ENCODE measurements at places on chromosomes 4 and X.

- DNase-seq = no peak
Measured at GRCh38 chrX:86295293-86295692, 147.0 kb downstream of the DACH2 start.

DNA sequence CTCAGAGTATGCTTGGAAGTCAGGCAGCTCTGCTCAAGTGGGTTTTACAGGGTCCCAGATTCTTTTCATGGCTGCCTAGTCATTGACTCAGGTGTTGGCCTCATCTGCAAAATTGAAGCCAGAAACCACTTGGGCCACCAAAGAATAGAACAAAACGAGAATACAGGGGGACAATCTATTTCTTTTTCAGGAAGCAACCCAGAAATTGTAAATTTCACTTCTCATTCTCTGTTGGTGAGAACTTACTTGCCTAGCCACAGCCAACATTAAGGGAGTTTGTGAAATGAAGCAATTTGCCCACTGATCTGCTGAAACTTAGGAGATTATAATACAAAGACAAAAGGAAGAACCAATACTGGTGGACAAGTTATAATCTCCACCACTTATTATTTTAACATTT is 8.6 kb upstream of the TKTL2 start:
- DNase-seq = no peak

GRCh38 chr4:184953421-184953945 is 64.8 kb upstream of the HELT start:
- no peak for DNase-seq

GRCh38 chr4:10623241-10623640 is 61.3 kb downstream of the CLNK start:
- no peak for DNase-seq

DNA sequence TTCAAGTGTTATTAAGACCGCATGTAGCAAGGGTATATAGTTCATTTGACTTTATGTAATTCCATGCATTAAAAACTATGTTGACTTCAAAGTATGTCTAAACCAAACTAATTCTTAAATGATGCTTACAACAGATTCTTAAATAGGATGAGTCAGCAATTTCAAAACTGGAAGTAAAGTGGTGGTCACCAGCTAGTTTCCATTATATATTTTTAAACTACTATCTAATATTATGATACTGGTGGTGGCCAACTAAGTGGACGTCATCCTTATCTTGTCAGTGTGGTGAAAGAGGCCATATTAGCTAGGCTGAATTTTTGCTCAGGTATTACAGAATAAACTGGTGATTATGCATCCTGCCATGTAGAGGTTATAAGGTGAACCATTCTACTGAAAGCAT is 1.2 kb downstream of the IL15 start:
- no peak for DNase-seq

DNA sequence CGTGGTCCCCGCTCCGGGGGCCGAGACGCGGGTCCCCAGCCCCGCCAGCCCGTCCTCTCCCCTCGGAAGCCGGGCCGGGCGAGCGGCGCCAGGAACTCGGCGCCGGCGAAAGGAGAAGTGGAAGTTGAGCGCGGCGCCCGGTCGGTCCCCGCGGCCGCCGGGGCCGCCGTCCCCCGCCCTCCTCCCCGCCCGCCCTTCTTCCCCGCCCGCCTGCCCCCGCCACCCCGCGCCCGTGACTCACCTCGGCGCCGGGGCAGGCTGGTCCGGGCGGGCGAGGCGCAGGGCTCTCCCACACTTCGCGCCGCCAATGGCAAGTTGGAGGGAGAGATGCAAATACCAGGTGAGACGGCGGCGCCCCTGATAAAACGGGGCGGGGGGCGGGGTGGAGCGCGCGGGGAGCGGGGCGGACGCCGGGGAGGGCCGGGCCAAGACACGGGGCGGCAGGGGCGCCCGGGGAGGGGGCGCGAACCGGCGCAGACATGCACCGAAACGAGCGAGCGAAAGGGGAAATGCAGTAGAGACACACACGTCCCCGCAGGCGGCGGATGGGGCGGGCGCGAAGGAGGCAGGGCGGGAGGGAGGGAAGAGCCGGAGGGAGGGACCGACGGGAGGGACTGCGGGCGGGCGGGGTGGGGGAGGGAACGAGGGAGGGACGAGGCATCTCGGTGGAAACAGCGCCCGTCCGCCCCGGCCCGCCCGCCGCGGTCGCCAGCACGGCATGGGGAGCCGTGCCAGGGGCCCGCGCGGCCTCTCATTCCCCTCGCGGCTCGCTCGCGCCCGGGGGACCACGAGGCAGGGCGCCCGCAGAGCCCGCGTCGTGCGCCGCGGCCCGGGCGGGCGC is at the start of gene ELF4:
Gene ELF4 (minus strand): TSS at position 119 of the 841 bp plus-strand sequence. CDS start 29,167 bp downstream, outside the sequence.
- no peak for DNase-seq

- DNase-seq = no peak
Measured at GRCh38 chr4:77418333-77418732, 187.3 kb upstream of the CXCL13 start.

GRCh38 chr4:8649631-8650361 is 57.2 kb downstream of the CPZ start:
- DNase-seq = no peak

GRCh38 chr4:173647902-173648301 is 117.9 kb upstream of the HAND2 start:
- DNase-seq = no peak

- no peak for DNase-seq
Measured at GRCh38 chrX:107506596-107507031, 57.2 kb downstream of the FRMPD3 start.

DNA sequence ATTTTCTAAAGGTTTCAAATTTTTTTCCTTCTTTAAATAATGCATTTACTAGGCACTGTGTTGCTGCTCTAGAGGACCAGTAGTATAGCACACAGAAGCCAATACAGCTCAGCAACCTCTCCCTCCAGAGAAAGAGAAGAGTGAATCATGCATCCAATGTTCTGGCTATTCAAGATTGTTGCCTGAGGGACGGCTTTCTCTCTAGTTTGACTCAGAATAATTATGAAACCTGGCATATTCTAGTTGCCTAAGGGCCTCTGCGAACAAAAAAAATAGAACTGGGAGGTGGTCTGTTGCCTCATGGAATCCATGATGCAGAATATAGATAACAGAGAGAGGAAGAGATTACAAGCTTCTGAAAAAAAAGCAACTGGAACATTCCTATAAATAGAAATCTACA is 1233.3 kb upstream of the PABPC4L start:
- DNase-seq = no peak

DNA sequence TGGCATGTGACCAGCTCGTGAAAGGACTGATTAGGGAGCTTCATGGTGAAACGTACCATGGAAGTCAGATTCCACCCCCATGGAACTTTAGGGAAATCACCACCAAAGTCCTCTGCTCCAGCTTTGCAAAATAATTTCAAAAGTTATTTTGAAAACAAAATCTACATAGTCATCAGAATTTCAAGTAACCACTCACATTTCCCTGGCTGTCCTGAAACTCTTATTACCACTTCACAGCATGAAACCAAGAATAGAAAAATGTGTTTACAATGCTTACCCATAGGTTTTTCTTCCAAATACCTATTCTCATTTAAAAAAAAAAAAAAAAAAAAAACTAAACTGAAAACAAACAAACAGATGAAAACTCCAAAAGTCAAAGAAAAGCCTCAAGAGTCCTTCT is 198.7 kb downstream of the PDGFRA start:
- no peak for DNase-seq

GRCh38 chr4:159232465-159233106 is 129.7 kb downstream of the RAPGEF2 start:
- no peak for DNase-seq

Measured in muscle of arm (tissue), 14 donors.